GM12864 (cell line): ENCODE measurements at places on chromosomes 13 and 19.

DNA sequence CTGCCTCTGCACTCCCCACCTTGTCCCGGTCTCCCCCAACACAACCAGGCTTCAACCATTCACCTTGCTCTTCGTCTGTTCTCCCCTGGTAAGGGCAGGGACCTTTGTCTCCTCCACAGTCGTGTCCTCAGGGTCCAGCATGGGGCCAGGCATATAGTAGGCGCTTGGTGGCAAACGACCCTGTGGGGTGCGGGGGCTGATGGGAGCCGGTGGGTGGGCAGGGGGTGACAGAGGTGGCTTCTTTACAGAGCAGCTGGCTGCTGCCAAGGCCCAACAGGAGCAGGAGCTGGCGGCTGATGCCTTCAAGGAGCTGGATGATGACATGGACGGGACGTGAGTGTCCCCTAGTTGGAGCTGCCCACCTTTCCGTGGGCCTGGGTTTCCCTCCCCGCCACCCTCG lies 9.7 kb downstream of the PRKCSH start:
- no peak for DNase-seq

- peak; percentile 24 for DNase-seq
These were observed 6.3 kb upstream of the RDH13 start for GRCh38 chr19:55068950-55069864.

DNA sequence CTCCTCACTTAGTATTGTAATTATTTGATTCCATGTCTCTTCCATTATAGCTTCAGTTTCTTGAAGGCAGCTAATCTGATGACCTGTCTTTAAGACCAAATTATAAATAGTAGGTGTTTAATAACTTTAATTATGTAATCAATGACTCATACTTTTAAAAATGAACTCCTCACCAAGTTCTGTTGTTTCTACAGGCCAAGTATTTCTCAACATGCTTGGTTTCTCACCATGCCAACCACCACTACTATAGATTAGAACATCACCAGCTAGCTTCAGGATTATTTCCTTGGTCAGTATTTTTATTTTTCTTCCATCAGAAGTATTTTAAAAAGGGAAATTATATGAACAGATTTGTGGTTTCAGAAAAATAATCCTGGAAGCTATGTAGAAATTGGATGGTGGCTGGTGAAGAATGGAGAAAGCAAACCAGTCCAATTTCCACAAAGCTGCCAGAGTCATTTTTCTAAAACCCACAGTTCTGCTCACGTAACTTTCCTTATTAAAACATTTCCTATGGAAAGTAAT lies 237.7 kb upstream of the DACH1 start:
- no peak for DNase-seq

DNA sequence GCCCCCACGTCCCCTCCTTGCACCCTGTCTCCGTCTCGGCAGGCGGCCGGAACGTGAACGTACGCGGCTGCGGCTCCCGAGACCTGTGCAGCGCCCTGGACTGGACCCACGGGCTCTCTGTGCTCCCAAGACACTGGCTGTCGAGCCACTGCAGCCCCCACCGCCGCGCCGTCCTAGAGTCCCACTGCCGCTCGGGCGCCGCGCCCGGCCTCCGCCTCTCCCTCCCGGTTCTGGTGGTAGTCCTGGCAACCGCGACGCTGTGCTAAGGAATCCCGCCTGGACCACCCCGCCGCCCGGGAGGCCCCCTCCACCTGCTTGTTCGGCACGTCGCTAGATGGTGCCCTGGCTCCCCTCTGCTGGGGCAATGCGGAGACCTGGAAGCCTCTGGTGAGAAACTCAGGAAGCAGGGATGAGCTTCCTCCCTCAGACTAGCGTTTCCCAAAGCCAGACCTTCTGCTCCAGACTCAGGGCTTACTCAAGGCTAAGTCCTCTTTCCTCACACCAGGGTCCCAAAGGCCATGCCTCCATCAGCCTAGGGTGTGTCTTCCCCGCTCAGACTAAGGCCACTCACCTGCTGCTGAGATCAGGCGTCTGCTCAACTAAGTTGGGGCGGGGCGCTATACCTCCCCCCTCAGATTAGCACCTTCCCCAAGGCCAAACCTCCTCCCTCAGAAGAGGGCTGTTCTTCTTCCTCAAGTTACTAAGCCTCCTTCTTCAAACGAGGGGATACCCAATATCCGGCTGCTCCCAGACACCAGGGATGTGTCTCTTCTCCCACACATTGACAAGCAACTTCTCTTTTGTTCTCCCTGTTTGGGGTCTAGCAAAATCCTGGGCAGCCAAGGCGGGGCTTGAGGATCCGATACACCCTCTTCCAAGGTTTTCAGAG lies 16.1 kb upstream of the IRGC start:
- DNase-seq: no peak

DNA sequence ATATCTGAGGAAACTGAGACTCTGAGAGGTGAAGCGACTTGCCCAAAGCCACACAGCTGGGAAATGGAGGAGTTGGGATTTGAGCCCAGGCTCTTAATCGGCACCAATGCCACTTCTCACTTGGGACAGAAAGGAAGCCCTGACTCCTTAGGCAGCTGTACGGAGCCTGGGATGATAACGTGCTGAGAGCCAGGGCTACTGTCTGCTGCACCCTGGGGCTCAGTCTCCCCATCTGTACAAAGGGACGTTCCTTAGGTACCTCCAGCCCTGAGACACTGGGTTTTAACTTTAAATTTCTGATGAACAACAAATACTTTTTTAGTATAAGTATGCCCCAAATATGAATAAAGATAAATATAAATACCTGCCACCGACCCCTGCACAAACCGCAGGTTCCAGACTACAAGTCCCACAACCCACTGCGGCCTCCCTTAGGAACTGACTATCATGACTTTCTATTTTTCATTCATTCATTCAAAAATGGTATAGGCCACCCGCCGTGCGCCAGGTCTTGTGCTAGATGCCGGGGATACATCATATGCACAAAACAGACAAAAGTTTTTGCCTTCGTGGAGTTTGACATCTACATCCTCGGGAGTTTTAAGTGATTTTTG lies 776 bp upstream of the NCLN start:
- DNase-seq: no peak

DNA sequence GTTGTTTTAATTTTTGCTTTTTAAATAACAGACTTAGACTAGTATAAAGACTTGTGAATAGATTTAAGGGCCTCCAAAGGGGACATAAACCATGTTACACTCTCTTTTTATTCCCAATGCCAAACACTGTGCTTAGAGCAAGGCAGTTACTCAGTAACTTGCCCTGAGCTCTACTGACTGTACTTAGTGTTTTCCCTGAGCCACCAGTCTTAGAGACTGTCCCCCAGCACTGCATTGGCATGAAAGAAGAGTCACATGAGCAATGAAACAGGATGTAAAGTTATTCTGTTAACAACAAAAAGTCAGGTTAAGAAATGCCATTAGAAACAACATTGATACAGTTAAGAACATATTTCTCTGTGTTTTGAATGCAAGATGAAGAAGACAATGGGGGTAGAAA lies 187.9 kb downstream of the TBC1D4 start:
- DNase-seq: no peak

DNA sequence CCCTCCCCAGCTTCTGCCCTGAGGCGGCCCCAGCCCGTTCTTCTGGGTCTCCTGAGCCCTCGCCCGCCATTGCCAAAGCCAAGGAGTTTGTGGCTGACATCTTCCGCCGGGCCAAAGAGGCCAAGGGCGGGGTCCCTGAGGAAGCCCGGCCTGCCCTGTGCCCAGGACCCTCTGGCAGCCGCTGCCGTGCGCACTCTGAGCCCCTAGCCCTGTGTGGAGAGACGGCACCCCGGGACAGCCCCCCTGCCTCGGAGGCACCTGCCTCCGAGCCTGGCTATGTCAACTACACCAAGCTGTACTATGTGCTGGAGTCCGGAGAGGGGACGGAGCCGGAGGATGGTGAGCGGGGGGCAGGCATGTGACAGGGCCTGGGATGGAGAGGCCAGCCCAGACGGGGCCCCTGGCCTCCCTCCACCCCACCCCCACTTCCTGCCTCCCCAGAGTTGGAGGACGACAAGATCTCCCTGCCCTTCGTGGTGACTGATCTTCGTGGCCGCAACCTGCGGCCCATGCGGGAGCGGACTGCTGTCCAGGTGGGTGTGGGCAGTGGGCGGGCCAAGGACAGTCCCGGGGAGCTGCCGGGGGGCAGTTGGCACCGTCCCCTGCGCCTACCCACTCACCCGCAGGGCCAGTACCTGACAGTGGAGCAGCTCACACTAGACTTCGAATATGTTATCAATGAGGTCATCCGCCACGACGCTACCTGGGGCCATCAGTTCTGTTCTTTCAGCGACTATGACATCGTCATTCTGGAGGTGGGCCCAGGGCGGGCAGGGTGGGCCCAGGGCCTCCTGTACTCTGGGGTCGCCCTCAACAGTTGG lies 7.0 kb downstream of the DCAF15 start:
- no peak for DNase-seq

DNA sequence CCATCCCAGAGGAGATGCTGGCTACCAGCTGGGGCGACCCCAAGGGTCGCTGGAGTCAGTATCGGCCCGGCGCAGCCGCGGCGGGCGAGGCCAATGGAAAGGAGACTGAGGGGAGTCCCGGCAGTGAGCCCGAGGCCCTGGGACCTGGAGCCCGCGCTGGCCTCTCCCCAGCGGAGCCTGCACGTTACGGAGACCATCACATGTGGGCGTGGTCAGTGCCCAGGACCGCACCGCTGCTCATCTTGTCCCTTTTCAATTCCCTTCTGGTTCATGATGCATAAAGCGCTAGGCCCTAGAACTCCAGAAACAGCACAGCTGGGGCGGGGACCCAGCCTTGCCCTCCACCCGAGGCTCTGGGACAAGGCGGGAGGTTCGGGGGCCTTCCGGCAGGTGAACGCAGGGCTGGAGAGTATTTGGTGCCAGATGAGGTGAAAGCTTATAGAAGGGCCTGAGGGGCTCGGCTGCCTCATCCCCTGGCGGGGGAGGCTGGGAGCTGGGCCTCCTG lies 8.0 kb downstream of the C19orf25 start:
- DNase-seq: no peak

DNA sequence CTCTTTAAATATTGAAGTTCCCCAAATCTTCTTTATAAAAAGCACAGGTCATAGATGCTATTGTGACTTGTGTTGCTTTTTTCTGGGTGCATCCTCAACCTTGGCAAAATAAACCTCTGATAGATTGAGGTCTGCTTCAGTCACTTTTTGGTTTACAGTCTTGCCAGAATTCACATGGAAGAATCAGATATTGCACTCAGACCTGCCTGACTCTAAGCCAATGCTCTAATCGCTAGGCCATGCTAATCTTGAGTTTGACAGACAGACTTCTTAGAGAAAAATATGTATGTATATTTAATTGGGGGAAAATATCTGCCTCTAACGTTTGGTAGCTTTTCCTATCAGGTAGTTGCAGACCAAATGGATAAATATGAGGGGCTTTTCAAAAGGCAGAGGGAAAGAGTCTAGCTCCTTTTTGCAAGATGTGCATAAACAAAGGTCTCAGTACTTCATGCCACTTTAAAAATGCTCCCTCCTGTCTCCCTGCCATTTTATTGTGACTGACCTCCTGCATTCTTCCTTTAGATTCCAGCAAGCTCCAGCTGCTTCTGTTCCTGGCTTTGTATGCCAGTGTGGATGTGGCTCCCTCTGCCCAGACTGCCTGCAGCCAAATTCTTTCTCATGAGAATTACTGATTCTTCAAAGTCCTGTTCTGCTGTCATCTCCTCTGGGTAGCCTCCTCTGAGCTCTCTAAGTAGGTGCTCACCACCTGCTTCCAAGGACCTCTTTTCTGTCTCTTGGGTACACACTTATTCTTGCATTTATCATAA lies 42.4 kb upstream of the RFC3 start:
- DNase-seq: no peak

- DNase-seq: peak; percentile 24
These were observed 10.3 kb upstream of the EDNRB start for GRCh38 chr13:77928909-77929308.

DNA sequence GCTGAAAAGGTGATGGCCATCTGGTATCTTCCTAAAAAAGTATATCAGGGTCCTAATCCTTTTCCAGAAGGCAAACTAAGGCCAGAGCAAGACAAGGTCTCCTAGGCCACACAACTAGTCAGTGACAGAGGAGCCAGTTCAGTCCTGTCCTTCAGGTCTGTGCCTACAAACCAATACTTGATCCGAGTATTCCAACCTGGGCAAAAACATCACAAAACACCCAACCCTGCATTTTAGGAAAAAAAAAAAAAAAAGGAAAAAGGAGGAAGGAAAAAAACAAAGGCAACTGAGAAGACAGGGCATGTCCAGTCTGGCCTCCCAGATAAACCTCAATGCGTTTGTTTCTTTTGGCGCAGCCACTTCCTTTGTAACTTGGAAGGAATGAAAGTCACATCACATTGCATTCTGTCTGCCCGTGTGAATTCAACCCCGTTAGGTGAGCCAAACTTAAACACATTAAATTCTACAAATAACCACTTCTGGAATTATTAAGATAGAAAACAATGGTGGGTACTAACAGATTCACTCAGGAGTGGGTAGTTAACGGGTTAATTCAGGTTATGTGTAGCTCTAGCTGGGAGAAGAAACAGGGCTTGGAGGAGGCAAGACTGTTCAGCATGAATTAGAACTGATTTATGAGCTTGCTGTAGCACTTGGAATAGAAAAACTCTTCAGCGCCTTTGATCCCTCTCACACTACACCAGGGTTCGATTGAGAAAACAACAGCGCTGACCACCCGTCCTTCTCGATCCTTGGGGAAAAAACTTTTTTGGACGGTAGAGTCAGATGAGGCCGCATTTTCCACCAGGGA lies 43.0 kb upstream of the HNRNPA1L2 start:
- no peak for DNase-seq

- DNase-seq: no peak
These were observed 3.7 kb downstream of the SNRPA start for GRCh38 chr19:40754611-40755247.

- DNase-seq: peak; percentile 41
These were observed 7.8 kb upstream of the SELENOV start for GRCh38 chr19:39506944-39507714.

DNA sequence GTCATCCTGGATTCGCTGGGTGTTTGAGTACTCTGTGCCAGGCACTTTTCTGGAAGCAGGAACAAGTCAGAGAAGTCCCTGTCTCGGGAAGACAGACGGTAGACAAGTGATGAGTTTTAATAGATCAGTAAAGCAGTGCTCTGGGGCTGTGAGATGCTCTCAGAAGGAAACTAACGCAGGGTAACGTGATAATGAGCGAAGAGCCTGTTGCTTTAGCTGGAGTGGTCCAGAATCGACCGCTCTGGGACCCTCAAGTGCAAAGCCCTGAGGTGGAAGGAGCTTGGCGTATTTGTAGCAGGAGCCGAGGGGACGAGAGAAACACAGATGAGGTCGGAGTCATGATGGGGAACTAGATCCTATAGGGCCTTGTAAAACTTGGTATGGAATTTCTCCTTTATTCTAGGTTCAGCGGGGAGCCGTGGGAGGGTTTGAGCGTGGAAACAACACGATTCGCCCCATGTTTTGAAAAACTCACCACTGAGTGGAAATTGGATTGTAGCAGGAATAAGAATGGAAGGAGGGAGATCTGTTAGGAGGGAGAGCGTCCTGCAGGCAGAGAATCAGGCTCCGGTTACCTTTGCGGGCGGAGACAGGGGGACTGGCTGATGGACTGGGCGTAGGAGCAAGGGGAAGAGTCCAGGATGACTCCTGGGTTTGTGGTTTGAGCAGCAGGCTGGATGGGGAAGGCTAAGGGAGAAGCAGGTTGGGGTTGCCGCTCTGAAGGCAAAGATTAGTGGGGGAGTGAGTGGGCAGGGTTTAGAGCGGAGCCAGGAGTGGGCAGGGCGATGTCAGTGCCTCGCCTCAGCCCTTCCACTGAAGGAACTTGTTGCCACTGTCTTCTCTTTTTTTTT lies 763 bp downstream of the POLD1 start:
- no peak for DNase-seq

GRCh38 chr13:28494778-28495537 lies at the start of gene FLT1:
TSS of gene FLT1 (minus strand) at chr13:28495128. CDS start at chr13:28494843, 285 bp downstream.
- DNase-seq: no peak

- DNase-seq: no peak
These were observed 6.7 kb downstream of the TEX29 start for GRCh38 chr13:111326981-111327642.

- no peak for DNase-seq
These were observed 2.8 kb upstream of the GZMM start for GRCh38 chr19:540867-541637.
